ENCODE measurements at places on chromosomes 7 and 10. TPM values are rescaled to one million over a fixed set of nuclear protein-coding genes. Genes with fewer than 3 reads are reported as not detected.

GRCh38 chr7:16657656-16658279 lies 11.8 kb downstream of the BZW2 start:
- H3K4me1 ChIP-seq: peaks cover 70% of the 10 kb centered on the region
- H3K4me3 ChIP-seq: no peak overlapping the region
- H3K27me3 ChIP-seq: no peaks in the 10 kb centered on the region
- peak; percentile 41 for DNase-seq
- H3K27ac ChIP-seq: peak overlapping the region; percentile 54

The GPR141 gene
- not detected for total RNA-seq

DNA sequence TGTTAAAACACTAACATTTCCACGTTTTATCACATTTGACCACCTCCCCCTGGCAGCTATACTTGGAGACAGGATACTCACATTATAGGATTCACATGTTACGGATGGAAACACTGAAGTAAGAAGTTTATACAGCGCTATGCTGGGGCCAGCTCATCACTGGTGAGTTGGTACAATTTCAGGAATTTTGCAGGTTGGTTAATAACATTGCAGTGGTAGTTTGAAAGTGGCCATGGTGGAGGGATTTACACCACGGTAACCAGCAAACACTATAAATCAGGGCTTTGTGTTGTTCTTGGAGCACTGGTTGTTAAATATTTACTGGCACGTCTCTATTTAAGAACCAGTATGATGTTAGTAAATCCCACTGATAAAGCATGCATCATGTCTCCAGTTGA lies 174.0 kb downstream of the GFRA1 start:
- no peak overlapping the region for H3K27ac ChIP-seq
- no peaks in the 10 kb centered on the region for H3K27me3 ChIP-seq
- H3K4me1 ChIP-seq: no peaks in the 10 kb centered on the region
- H3K4me3 ChIP-seq: no peak overlapping the region
- H3K36me3 ChIP-seq: no peaks in the 10 kb centered on the region

The NAT16 gene
- not detected for total RNA-seq

The GBX1 gene
- total RNA-seq: not detected

All from heart right ventricle (tissue), 16 donors.